GM23338 (cell line): ENCODE measurements at places on chromosomes 3 and 15. TPM values are rescaled to one million over a fixed set of nuclear protein-coding genes. Genes with fewer than 3 reads are reported as not detected.

Gene BNIP2
- polyA plus RNA-seq, result 38.5 and 43.7 TPM in 2 replicates

Gene VEPH1
- 9.6 and 15.4 TPM in 2 replicates for polyA plus RNA-seq

Gene DUOXA2
- not detected in 2 replicates for polyA plus RNA-seq

Gene EPHA3
- polyA plus RNA-seq, result 0.05 TPM in 1 of 2 replicates, not detected in the other

Gene PLCL2
- polyA plus RNA-seq, result 1.3 and 1.6 TPM in 2 replicates

Gene GJD2
- 0.29 and 0.38 TPM in 2 replicates for polyA plus RNA-seq

Gene CLDN18
- polyA plus RNA-seq, result 0.19 TPM in 1 of 2 replicates, not detected in the other

Gene XCR1
- not detected in 2 replicates for polyA plus RNA-seq

Gene PLCH1
- 7.1 and 8.1 TPM in 2 replicates for polyA plus RNA-seq

Gene CHRNA5
- polyA plus RNA-seq, result 23.3 and 29.3 TPM in 2 replicates

Gene TRIM71
- 71.2 and 71.5 TPM in 2 replicates for polyA plus RNA-seq

Gene ALDH1L1
- 0.89 and 1.0 TPM in 2 replicates for polyA plus RNA-seq

Gene ACTRT3
- 2.0 and 2.9 TPM in 2 replicates for polyA plus RNA-seq

Gene EEF1AKMT4
- polyA plus RNA-seq, result 11.2 and 12.9 TPM in 2 replicates

Gene RTP1
- 5.4 and 6.3 TPM in 2 replicates for polyA plus RNA-seq

Gene HYAL1
- 1.7 and 2.1 TPM in 2 replicates for polyA plus RNA-seq

Gene LDHAL6B
- not detected in 2 replicates for polyA plus RNA-seq

Gene ACKR2
- polyA plus RNA-seq, result not detected in 2 replicates

Gene IL17RE
- polyA plus RNA-seq, result 1.0 and 1.1 TPM in 2 replicates

Gene GOLGA8R
- 0.27 TPM in 1 of 2 replicates, not detected in the other for polyA plus RNA-seq

Gene CHRD
- 0.23 and 0.34 TPM in 2 replicates for polyA plus RNA-seq

Gene OIP5
- 60.0 and 71.7 TPM in 2 replicates for polyA plus RNA-seq

Gene CEP63
- polyA plus RNA-seq, result 34.6 and 53.9 TPM in 2 replicates

Gene OR5H15
- not detected in 2 replicates for polyA plus RNA-seq

Gene SLC7A14
- polyA plus RNA-seq, result 0.49 and 0.82 TPM in 2 replicates

Gene ATP8B4
- 0.07 TPM in 1 of 2 replicates, not detected in the other for polyA plus RNA-seq

Gene IQCF5
- polyA plus RNA-seq, result not detected in 2 replicates

Gene LRRIQ4
- polyA plus RNA-seq, result 0.29 TPM in 1 of 2 replicates, not detected in the other

Gene PODXL2
- polyA plus RNA-seq, result 18.4 and 19.1 TPM in 2 replicates

Gene LRTM1
- 0.47 TPM in 1 of 2 replicates, not detected in the other for polyA plus RNA-seq

Gene SLITRK3
- polyA plus RNA-seq, result 0.90 and 1.2 TPM in 2 replicates

Gene KLHL6
- polyA plus RNA-seq, result 0.05 TPM in 1 of 2 replicates, not detected in the other

Gene MRAS
- 10.0 and 10.2 TPM in 2 replicates for polyA plus RNA-seq

Gene CLDN16
- 0.06 TPM in 1 of 2 replicates, not detected in the other for polyA plus RNA-seq

Gene MESD
- 47.9 and 52.7 TPM in 2 replicates for polyA plus RNA-seq

Gene CMTM8
- polyA plus RNA-seq, result 19.9 and 22.2 TPM in 2 replicates

Gene ADAMTS7
- polyA plus RNA-seq, result 11.2 and 11.6 TPM in 2 replicates

Gene IL5RA
- polyA plus RNA-seq, result not detected in 2 replicates

Gene MYO5C
- polyA plus RNA-seq, result 6.4 and 7.9 TPM in 2 replicates

Gene ITGB5
- polyA plus RNA-seq, result 63.6 and 68.2 TPM in 2 replicates
